Spinal cord (tissue), 10 donors: ENCODE measurements at places on chromosomes 2 and 18. TPM values are rescaled to one million over a fixed set of nuclear protein-coding genes. Genes with fewer than 3 reads are reported as not detected.

GRCh38 chr2:49914281-49914680 lies 760.0 kb upstream of the FSHR start:
- no peak for DNase-seq

- DNase-seq = no peak
Observed at GRCh38 chr2:183919167-183919566, 679.2 kb upstream of the ZNF804A start.

DNA sequence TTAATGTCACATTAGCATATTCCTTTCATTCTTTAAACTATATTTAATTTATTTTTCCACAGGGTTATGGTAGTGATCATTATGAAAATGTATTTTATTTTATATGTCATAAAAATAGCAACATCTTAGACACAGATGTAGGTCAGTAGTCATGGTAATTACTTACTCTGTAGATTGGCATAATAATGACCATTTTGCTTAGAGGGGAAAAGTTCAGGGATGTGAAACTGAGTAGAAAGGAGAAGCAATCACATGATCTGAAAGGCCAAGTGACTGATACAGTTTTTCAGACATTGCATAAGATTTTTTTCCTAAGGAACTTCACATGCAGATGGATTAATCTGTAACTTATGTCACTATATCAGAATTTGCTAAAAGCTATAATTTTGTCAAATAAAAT lies 286.9 kb downstream of the CTNNA2 start:
- DNase-seq = no peak

Gene SETBP1
- 30.9 TPM for total RNA-seq

DNA sequence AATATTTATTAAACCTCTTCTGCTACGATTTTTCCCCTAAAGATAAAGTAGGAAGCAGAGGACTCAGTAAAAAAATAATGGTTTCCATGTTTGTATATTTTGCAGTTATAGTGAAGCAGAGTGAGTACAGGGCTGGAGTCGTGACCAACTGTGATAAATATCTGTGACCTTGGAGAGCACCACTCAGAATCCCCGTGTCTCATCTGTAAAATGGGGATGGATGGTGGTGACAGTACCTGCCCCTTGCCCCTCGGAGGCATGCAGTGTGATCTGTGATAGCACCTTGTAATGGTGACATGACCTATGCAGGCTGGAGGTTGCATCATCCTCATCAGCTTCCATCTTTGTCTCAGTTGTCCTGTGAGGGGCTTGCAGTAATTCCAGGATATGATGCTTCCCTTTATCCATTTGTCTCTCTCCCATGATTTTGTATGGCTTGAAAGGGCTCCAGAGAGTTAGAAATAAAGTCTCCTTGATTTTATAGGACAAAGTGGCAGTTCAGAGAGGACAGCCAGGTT lies 5.5 kb downstream of the TTL start:
- DNase-seq = no peak

Gene BCL11A
- 29.5 TPM for total RNA-seq

Gene CFAP53
- total RNA-seq = 1.5 TPM

- DNase-seq = no peak
Observed at GRCh38 chr2:28318462-28319117, 74.1 kb upstream of the FOSL2 start.

DNA sequence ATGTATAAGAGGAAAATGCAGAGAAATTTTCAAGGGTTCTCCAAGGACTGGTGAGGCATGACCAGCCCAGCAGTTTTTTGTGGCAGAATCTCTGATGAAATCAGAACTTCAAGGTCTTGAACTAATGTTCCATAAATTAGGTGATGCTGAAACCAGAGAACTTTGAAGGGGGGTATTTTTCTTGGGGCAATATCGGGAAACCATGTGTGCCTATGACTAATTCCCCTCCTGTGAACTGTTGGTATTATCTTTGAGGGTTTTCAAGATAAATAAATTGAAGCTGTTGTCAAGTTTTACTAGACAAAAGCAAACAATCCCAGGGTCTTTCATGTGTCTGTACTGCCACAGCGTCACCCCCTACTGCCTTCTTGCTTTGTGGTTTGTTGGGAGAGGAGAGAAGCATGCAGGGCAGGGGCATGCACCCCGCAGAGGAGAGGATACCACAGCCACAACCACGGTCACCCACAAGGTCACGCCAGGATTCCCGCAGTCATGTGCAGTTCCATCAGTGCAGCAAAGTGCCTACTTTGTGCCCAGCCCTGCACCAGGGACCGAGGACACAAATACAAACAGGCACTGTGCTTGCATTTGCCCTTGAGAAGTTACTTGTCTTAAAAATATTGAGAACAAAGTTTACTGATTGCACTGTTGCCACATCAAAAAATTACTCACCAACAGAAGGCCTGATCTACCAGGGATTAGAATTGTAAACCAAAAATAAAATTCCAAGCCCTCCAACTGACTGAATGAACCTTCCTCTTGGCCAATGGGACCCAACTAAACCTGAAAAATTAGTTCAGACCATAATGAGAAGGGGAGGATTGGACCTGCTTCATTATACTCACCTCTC lies 413.3 kb upstream of the TRIB2 start:
- DNase-seq = no peak

- no peak for DNase-seq
Observed at GRCh38 chr2:113058998-113059960, at the start of gene IL36RN. Gene IL36RN (plus strand): TSS chr2:113059198. CDS start chr2:113059439, 241 bp downstream.
